ENCODE measurements at places on chromosomes 4 and X.

GRCh38 chrX:136453771-136454170, 34.0 kb upstream of the BRS3 start:
- H3K27me3 ChIP-seq = no peaks in the 10 kb centered on the region
- no peaks in the 10 kb centered on the region for H3K36me3 ChIP-seq
- H3K4me1 ChIP-seq = no peaks in the 10 kb centered on the region

DNA sequence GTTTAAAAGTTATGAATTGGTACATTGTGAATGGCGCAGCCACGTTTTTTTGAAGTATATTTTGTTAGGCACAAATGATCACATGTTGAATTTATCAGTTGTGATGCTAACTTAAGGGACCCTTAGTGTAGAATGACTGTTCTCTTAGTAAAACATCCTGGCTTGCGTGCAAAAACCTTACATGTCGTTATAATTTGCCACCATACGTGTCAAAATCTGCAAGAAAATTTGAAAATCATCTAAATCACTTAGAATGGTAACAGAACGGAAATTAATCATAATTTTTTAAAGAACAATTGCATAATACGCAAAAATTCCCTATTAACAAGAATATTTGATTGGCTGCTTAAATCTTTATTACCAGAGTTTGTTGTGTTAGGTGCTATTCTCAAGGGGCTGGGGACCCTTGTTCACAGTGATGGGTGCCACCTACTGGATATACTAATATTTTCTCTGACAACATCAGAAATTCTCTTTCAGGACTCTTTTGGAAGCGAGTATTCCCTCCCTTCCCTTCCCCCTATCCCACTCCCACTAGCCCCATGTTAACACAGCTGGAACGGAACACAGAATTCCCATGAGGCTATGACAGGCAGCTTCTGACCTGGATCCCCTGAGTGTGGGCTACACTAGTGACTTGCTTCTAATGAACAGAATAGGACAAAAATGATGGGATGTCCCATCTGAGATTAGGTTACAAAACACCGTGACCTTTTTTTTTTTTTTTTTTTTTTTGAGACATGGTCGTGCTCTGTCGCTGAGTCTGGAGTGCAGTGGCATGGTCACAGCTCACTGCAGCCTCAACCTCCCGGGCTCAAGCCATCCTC, 71.8 kb downstream of the SUPT20HL2 start:
- no peaks in the 10 kb centered on the region for H3K36me3 ChIP-seq
- no peak overlapping the region for H3K27ac ChIP-seq
- peaks cover 2% of the 10 kb centered on the region for H3K4me1 ChIP-seq
- DNase-seq = peak; percentile 10
- no peak overlapping the region for H3K4me3 ChIP-seq
- H3K27me3 ChIP-seq = no peaks in the 10 kb centered on the region

DNA sequence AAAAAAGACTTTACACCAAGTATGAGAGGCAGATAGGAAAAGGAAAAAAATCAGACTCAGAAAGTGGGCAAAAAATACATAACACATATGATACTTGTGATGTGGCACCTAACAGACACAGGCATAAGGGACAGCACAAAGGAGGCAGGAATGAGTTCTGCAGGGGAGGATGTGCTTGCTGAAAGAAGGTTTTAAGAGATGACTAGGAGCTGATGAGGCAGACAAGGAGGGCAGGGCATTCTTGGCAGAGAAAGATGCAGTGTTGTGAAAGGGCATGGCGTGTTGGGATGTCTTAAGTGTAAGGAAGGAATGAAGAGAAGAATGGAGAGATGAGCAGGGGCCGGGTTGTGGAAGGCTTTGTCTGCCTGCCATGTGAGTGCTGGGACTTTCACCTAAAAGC, 49.7 kb upstream of the TMEM154 start:
- H3K4me1 ChIP-seq = no peaks in the 10 kb centered on the region
- DNase-seq = no peak
- no peaks in the 10 kb centered on the region for H3K27me3 ChIP-seq
- no peaks in the 10 kb centered on the region for H3K36me3 ChIP-seq
- H3K27ac ChIP-seq = no peak overlapping the region
- no peak overlapping the region for H3K4me3 ChIP-seq

DNA sequence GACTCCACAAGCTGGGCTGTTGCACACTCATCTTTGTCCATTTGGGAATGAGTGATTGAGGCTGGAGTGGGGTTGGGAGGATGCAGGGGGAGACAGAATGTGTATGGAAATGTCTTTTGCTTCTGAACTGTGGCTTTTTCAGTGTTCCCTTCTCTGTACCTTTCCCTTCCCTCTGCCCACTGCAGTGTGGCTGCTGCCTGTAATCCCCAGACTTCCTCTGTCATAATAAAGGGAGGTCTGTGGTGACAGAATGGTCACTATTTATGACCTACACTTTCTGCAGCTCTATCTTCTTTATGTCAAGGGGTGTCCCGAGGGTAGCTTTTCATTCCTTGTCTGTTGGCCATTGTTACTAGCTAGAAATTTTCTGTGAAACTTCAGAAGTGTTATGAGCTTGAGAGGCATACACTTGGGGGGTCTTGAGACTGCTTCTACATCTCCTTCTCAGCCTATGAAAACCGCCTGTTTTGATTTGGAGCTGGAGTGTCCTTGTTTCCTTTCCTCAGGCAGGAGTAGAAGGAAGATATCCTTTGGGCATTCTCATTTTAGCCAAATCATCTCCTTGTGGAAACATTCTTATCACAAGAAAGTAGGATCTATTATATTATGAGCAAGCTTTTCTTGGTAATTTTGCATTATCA, 63.0 kb downstream of the ANK2 start:
- H3K4me3 ChIP-seq = no peak overlapping the region
- H3K36me3 ChIP-seq = no peaks in the 10 kb centered on the region
- H3K4me1 ChIP-seq = peaks cover 28% of the 10 kb centered on the region
- H3K27me3 ChIP-seq = no peaks in the 10 kb centered on the region

DNA sequence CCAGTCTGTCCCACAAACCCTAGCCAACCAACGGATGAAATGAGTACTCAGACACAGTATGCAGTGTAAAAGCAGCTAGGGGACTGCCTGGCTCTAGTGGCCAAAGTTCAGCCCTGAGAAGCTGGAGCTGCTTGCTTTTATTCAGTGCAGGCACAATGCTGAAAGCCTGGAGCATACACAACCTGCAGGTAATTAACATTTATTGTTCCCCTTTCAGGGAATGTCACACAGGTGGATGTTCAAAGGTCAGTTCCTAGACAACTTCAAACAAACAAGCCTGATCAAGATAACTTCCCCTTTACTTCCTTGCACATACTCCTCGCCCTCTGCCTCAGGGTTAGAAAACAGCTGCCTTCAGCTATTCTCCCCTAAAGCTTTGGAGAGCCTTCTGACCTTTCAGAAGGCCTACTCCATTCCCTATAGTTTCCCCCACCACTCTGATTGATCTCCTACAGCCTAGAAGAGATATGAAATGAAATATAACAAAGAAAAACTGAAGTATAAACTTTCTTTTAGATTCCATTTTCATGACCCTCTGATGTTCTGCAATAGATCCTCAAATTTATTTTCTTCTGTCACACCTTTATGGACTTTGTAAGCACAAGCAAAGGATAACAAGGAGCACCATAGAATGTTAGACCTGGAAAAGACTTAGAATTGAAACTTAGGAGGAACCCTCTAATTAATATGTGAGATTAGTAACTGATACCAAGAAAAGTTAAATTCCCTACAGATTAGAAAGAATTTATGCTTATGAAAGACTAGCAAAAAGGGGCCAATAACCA, 6.8 kb upstream of the DCAF8L1 start:
- H3K27ac ChIP-seq = peak overlapping the region; percentile 86
- no peaks in the 10 kb centered on the region for H3K27me3 ChIP-seq
- no peak overlapping the region for H3K4me3 ChIP-seq
- DNase-seq = peak; percentile 90

DNA sequence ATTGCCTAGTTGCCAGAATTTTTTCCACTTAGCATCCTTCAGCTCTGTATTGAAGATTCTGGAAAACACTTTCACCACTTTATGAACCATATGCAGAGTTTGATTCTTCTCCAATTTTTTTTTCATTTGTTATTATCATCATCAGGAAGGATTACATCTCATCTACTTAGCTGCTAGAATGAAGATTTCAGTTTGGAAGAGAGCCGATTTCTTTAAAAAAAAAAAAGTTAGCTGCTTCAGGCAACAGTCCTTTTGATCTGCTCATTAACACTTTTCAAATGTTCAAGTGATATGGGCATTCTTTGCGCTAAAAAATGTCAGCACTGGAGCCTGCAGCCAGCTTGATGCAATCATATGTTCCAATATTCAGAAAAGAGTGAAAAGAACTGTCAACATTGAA, 76.2 kb downstream of the ANTXR2 start:
- no peaks in the 10 kb centered on the region for H3K36me3 ChIP-seq
- no peaks in the 10 kb centered on the region for H3K27me3 ChIP-seq
- H3K4me3 ChIP-seq = no peak overlapping the region
- no peaks in the 10 kb centered on the region for H3K4me1 ChIP-seq
- H3K27ac ChIP-seq = no peak overlapping the region
- DNase-seq = no peak

DNA sequence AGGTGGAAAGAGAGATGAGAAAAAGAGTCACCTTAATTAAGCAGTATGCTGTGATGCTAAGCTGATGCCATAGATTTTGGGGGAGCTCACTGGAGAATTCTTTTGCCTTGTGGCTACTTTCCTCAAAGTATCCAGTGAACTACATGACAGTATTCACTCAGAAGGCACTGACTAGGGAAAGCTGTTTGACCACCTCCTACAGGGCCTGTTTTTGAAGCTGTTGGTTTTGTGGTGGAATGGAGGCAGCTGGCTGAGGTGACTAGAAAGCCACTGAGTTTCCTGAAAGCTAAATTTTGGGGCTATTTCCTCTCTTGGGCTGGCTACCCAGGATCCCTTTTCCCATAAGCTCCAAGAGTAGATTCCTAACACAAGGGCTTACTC, 124.8 kb upstream of the EOLA2 start:
- H3K36me3 ChIP-seq = no peaks in the 10 kb centered on the region
- H3K4me1 ChIP-seq = no peaks in the 10 kb centered on the region
- no peaks in the 10 kb centered on the region for H3K27me3 ChIP-seq
- no peak overlapping the region for H3K27ac ChIP-seq
- DNase-seq = no peak
- H3K4me3 ChIP-seq = no peak overlapping the region

GRCh38 chr4:6010789-6011188, 7.4 kb downstream of the C4orf50 start:
- H3K36me3 ChIP-seq = no peaks in the 10 kb centered on the region
- H3K4me1 ChIP-seq = no peaks in the 10 kb centered on the region
- H3K27me3 ChIP-seq = peaks cover 30% of the 10 kb centered on the region
- no peak overlapping the region for H3K4me3 ChIP-seq
- H3K27ac ChIP-seq = no peak overlapping the region
- no peak for DNase-seq

DNA sequence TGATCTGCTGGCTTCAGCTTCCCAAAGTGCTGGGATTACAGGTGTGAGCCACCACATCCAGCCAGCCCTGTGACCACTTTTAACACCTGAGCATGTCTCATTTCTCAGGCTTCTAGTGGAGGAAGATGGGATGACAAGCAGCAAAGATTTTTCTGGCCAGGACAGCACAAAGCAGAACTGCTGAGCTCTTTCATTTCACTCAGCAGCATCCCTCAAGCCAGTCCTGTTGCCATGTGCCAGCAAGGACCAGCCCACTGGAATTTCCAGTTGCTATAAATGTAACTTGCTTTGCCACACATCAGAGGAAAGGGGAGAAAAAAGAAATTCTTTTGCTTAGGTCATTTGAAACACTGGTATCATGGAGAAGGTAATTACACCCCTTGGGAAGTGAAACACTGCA, 75.9 kb downstream of the SLC9A7 start:
- H3K4me1 ChIP-seq = no peaks in the 10 kb centered on the region
- H3K27me3 ChIP-seq = no peaks in the 10 kb centered on the region
- H3K27ac ChIP-seq = no peak overlapping the region
- no peak for DNase-seq

DNA sequence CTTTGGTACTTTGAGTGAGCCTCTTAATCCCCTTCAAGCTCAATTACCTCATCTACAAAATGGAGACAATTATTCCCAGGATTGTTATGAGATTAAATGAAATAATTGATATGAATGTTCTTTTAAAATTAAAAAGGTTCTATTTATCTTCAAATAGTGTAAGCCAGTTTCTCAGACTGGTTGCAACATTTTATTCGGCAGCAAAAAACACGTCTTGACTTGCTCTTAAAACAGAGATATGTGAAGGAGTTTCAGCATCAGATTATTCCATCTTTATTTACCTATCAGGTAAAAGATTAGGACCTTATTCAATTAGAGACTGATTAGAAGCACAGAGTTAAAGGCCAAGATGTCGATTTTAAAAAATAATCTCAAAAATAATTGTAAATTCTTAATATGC, 10.5 kb downstream of the NDNF start:
- DNase-seq = no peak
- no peaks in the 10 kb centered on the region for H3K4me1 ChIP-seq
- no peak overlapping the region for H3K27ac ChIP-seq
- no peaks in the 10 kb centered on the region for H3K27me3 ChIP-seq
- H3K4me3 ChIP-seq = no peak overlapping the region

DNA sequence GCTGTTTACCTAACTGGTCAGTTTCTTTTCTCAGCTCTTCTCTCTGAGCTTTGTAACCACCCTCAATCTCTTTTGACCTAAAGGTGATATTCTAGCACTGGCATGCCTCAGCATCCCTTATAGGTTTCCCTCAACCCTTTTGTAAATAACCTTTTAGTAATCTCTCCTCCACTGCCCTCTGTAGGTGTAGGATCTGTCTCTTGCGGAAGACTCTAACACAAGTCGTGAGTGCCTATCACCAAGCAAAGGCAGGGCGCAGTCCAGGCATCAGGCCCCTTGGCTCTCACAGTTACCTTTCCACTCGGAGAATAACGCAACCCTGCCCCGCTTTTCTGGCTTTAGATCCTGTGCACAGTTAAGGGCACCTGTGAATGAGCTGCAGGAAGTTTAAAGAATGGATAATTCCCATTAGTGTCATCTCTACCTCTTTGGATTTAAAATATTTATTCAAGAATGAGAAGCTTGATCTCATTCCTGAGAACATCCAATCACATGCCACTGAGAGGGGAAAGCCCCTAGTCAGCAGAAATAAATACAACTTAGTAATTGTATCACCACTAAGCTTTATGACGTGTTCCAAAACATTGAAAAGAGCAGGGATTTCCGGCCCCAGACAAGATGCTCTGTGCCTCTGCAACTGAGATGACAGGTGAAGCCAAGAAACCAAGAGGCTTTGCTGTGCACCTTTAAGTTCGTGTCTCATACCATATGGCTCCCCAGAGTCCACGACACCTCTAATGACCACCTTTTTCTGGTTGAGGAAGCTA, 58.8 kb downstream of the SPINK2 start:
- H3K4me1 ChIP-seq = peaks cover 5% of the 10 kb centered on the region
- no peak overlapping the region for H3K27ac ChIP-seq
- no peak for DNase-seq
- no peaks in the 10 kb centered on the region for H3K36me3 ChIP-seq
- no peaks in the 10 kb centered on the region for H3K27me3 ChIP-seq

GRCh38 chr4:70564033-70564432, 28.0 kb upstream of the AMBN start:
- H3K4me1 ChIP-seq = no peaks in the 10 kb centered on the region
- H3K27ac ChIP-seq = no peak overlapping the region
- no peak overlapping the region for H3K4me3 ChIP-seq
- H3K27me3 ChIP-seq = no peaks in the 10 kb centered on the region
- H3K36me3 ChIP-seq = no peaks in the 10 kb centered on the region

All from large intestine (tissue), 12 donors.